Kidney capillary endothelial cell (primary cell): ENCODE measurements at places on chromosomes 12 and 14.

- no peak for DNase-seq
Measured at GRCh38 chr14:96911499-96912149, 114.4 kb downstream of the VRK1 start.

- DNase-seq, result no peak
Measured at GRCh38 chr12:119931402-119931801, 54.3 kb upstream of the CIT start.

- DNase-seq, result peak; percentile 99
Measured at GRCh38 chr14:54652188-54652587, 85.3 kb downstream of the SAMD4A start.

DNA sequence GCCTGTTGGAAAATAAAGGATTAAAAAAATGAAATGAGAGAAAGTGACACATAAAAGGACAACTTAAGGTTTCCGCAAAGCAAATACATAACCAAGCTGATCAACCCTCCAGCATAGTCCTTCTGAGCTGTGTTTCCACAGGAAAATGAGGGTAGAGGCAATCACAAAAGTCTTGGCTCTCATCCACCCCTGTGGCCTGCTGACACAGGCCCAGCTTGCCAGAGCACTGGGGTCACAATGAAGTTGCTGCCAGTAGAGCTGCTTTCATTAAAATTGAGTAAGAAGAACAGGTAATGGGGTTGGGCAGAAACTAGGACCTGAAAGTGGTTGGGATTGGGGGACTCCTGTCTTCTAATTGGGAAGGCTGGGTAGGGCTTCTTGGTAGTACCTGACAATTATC, 65.9 kb downstream of the RERG start:
- DNase-seq, result no peak

- no peak for DNase-seq
Measured at GRCh38 chr12:107178776-107179175, 85.4 kb upstream of the CRY1 start.
